Small intestine (tissue), 16 donors: ENCODE measurements at places on chromosomes 1 and 21. TPM values are rescaled to one million over a fixed set of nuclear protein-coding genes. Genes with fewer than 3 reads are reported as not detected.

DNA sequence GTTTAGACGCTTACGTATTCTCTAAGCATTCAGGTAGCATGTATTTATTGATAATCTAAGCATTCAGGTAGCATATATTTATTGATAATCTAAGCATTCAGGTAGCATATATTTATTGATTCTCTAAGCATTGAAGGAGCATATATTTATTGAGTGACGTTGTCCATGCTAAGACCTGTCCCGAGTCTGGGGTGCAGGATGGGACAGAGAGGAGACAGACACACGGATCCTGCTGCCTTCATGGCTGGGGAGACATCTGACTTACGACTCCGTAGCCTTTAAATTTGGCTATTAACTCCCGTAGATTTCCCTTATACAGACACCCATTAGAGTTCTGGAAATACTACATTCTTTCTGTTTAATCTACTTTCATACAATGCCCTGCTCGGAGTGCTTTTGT is 982 bp downstream of the SCCPDH start:
- DNase-seq: peak; percentile 25
- H3K4me1 ChIP-seq: peaks cover 3% of the 10 kb centered on the region

DNA sequence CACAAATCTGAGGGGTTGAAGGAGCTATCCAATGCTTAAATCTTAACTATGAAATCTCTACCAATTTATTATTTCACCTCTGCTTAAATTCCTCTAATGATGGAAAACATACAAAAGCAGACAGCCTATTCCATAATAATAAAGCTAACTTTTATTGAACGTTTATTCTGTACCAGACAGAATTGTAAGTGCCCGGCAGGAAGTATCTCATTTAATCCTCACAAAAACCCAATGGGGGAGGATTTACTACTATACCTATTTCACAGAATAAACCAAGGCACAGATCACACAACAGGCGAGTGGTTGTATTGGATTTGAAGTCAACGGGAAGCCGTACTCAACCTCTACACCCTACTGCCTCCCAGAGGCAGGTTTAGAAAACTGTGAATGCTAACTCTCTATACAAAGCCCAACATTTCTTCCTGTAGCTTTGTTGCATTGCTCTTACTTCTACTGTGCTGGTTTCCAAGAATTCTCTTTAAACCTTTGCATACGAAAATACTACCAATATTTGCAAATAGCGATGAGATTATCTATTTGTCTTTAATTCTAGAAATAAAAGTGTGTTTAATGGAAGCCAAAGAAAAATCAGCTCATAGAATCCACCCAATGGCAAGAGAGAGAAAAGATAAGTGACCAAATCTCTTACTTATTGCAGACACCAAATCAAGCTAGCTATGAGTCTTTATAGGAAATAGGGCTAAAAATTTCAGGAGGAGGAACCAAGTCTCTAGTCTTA is 33.5 kb upstream of the C1orf53 start:
- H3K36me3 ChIP-seq: no peaks in the 10 kb centered on the region
- no peaks in the 10 kb centered on the region for H3K4me1 ChIP-seq
- H3K27me3 ChIP-seq: no peaks in the 10 kb centered on the region
- DNase-seq: peak; percentile 82
- H3K27ac ChIP-seq: no peak overlapping the region

DNA sequence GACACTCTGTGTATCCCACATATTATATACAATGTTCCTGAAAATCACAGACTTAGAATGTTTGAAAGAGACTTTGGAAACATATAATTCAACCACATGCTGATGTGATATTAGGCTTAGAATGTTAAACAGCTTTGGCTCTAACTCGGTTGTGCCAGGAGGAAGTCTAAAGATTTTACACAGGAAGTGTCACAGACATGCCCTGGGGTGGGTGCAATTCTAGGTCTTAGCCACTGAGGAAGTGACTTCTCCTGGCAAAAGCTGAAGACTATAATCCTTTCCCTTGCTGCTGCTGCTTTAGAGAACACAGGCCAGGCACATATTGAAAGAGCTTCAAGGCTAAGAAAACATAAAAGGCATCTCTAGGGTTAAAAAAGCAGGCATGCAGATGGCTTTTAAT is 51.0 kb downstream of the RPL5 start:
- H3K4me1 ChIP-seq: peaks cover 3% of the 10 kb centered on the region
- H3K27me3 ChIP-seq: no peaks in the 10 kb centered on the region
- no peaks in the 10 kb centered on the region for H3K36me3 ChIP-seq
- H3K27ac ChIP-seq: no peak overlapping the region
- peak; percentile 32 for DNase-seq
- no peak overlapping the region for H3K4me3 ChIP-seq

DNA sequence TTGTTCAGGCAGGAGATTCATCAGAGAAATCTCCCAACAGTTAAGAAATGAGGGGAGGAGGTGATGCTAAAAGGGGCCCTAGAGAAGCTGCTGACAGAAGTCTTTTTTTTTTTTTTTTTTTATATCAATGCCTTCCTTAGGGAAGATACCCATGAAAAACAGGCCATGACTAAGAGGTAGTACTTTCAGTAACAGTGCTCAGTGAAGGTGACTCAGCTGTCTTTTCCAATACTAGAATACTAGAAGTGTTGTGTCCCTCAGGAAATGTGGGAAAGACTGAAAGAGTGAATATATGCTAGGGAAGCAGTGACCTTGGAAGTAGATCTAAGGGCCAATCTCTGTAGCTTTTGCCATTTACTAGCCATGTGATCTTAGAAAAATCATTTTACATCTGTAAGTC is 52.4 kb upstream of the SLFNL1 start:
- no peaks in the 10 kb centered on the region for H3K4me1 ChIP-seq
- H3K36me3 ChIP-seq: peaks cover 4% of the 10 kb centered on the region
- no peak for DNase-seq
- no peak overlapping the region for H3K4me3 ChIP-seq
- no peaks in the 10 kb centered on the region for H3K27me3 ChIP-seq

GRCh38 chr21:34923626-34924025 is 125.5 kb downstream of the RUNX1 start:
- peaks cover 7% of the 10 kb centered on the region for H3K4me1 ChIP-seq
- no peak for DNase-seq
- H3K27me3 ChIP-seq: no peaks in the 10 kb centered on the region
- H3K27ac ChIP-seq: no peak overlapping the region
- H3K36me3 ChIP-seq: no peaks in the 10 kb centered on the region

- H3K27ac ChIP-seq: no peak overlapping the region
- H3K27me3 ChIP-seq: no peaks in the 10 kb centered on the region
- no peaks in the 10 kb centered on the region for H3K4me1 ChIP-seq
Observed at GRCh38 chr1:38708701-38709258, 150.8 kb downstream of the RRAGC start.

DNA sequence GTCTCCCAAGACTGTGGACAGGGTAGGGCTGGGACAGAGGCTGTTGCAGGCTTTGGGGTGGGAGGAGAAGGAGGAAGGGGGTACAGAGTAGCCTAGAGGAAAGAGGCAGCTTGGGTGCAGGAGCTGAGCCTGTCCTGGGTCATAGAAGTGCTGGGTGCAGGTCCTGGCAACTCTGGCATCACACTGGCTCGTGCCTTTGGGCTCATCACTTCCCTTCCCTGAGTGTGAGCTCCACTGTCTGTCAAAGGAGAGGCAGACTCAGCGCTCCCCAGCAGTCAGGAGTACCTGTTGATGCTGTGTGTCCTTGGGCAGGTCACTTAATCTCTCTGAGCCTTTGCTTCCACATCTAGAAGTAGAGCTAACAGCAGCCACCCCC is 157.1 kb downstream of the PTPRU start:
- no peaks in the 10 kb centered on the region for H3K4me1 ChIP-seq
- DNase-seq: no peak
- no peak overlapping the region for H3K27ac ChIP-seq
- no peak overlapping the region for H3K4me3 ChIP-seq
- H3K36me3 ChIP-seq: no peaks in the 10 kb centered on the region

DNA sequence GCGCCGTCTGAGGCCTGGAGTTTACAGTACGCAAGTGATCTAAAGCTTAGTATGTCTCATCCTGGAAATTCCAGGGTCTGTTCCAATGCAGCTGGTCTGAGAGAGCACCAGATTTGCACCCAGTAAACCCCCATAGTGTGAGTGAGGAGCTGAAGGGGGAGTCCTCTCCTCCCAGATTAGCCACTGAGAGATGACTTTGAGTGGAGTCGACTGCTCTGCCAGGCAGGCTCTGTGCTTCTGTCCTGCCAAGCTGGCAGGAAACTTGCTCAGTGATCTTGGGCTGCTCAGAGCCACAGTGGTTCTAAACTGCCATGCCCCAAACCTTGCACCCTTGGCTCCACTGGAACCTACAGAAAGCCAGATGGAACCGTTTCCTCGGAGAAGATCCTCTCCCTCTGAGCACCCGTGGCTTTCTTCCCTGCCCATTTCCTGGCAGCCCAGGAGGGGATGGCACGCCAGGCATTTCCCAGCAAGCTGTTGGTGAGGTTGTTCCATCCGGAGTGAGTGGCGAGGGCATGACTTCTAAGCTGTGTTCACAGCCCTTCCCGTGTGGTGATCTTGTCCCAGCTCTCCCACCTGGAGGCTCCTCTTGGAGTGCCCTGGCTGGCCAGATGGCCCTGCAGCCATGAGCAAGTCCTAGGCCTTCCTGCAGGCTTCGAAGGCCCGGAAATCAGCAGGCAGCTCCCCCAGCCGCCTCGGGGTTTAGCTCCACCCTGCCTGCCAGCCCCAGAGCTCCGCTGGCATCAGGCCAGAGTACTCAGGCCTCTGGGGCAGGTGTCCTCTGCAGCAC is 125.9 kb upstream of the VAMP3 start:
- peak; percentile 60 for DNase-seq
- H3K36me3 ChIP-seq: no peaks in the 10 kb centered on the region
- no peak overlapping the region for H3K27ac ChIP-seq
- no peaks in the 10 kb centered on the region for H3K4me1 ChIP-seq

DNA sequence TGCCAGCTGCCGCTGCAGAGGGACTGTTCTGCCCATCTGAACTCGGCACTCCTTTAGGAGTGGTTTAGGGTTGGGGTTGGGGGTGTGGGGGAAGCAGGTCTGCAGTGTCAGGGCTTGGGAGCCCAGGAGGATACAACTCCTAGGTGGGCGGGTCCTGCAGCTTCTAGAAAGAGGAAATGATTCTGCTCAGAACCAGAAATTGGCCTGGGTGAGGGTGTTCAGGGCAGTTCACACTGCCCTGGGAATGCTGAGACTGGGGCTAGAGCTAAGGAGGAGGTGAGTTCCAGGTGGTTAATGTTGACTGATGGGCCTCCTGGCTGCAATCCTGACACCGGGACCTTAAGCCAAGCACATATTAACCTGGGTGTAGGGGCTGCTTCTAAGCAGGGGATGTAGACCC is 4.8 kb upstream of the SLC26A9 start:
- no peak overlapping the region for H3K4me3 ChIP-seq
- H3K27ac ChIP-seq: no peak overlapping the region
- H3K36me3 ChIP-seq: no peaks in the 10 kb centered on the region
- no peaks in the 10 kb centered on the region for H3K4me1 ChIP-seq
- no peak for DNase-seq

- no peaks in the 10 kb centered on the region for H3K27me3 ChIP-seq
- no peak overlapping the region for H3K27ac ChIP-seq
- DNase-seq: no peak
- H3K4me3 ChIP-seq: no peak overlapping the region
- peaks cover 38% of the 10 kb centered on the region for H3K36me3 ChIP-seq
Observed at GRCh38 chr1:1852619-1853414, 38.1 kb downstream of the GNB1 start.

DNA sequence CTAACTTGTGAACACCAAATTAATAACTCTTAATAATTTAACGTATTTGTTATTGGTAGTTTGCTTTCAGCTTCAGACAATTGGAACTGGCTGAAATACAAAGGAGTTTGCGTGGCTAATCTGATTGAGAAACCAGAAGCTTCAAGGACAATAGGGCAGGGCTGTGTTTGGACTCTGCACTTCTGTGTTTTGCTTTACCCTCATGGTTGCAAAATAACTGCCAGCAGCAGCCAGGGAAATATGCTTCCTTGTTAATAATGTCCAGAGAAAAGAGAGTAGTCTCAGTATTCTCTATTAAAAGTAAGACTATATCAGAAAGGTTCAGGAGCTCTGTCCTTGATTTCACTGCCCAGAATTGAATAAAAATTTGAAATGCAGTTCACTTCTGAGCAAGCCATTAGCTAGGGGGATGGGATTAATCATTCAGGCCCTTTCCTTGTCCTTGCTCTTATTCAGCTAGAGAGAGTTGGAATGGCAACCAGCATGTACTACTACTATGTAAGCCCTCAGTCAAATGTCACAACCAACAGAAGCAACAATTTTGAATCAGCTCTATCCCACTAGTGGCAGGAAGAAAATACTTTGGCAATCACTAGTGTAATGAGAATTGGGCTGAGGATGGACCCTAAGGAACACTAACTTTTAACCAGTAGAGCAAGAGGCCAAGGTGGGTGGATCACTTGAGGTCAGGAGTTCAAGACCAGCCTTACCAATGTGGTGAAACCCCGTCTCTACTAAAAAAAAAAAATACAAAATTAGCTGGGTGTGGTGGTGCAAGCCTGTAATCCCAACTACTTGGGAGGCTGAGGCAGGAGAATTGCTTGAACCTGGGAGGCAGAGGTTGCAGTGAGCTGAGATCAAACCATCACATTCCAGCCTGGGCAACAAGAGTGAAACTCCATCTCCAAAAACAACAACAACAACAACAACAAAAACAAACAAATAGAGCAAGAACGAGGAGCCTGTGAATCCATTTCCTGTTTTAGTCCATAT is 76.8 kb downstream of the POU2F1 start:
- H3K27me3 ChIP-seq: no peaks in the 10 kb centered on the region
- H3K4me3 ChIP-seq: no peak overlapping the region
- peak; percentile 77 for DNase-seq
- no peaks in the 10 kb centered on the region for H3K4me1 ChIP-seq
- no peaks in the 10 kb centered on the region for H3K36me3 ChIP-seq

The SLC9C2 gene
- polyA plus RNA-seq: not detected

The S100A8 gene
- polyA plus RNA-seq: 121 TPM

The SYPL2 gene
- 0.65 TPM for polyA plus RNA-seq

The SNRPE gene
- polyA plus RNA-seq: 46.3 TPM

The LMOD1 gene
- polyA plus RNA-seq: 6.2 TPM
